ENCODE measurements at places on chromosomes 12 and 14.

DNA sequence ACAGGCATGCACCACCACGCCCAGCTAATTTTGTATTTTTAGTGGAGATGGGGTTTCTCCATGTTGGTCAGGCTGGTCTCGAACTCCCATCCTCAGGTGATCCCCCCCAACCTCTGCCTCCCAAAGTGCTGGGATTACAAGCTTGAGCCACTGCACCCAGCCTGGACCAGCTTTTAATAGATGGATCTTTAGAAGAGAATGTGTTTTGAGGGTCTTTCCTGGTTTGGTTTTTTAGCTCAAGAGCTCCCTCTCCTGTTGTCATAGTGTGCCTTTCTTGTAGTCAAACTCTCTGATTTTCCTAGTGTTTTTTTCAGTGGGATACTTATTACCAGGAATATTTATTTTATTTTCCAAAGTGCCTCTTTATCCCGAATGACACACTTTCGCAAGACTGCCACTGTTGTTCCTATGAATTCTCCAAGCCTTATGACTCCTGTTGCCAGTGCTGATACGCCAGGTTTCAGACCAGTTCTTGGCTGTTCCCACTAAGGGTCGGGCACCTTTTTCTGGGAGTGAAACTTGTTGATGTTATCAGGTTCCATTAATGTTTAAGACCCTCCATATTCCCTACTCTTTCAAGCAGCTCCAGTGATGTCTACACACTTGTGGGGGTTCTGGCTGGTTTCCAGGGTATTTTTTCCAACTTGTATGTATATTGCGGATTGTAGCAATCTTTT, 31.5 kb upstream of the LIMA1 start:
- peak; percentile 32 for DNase-seq

GRCh38 chr14:51545396-51545795, 106.3 kb upstream of the FRMD6 start:
- no peak for DNase-seq

DNA sequence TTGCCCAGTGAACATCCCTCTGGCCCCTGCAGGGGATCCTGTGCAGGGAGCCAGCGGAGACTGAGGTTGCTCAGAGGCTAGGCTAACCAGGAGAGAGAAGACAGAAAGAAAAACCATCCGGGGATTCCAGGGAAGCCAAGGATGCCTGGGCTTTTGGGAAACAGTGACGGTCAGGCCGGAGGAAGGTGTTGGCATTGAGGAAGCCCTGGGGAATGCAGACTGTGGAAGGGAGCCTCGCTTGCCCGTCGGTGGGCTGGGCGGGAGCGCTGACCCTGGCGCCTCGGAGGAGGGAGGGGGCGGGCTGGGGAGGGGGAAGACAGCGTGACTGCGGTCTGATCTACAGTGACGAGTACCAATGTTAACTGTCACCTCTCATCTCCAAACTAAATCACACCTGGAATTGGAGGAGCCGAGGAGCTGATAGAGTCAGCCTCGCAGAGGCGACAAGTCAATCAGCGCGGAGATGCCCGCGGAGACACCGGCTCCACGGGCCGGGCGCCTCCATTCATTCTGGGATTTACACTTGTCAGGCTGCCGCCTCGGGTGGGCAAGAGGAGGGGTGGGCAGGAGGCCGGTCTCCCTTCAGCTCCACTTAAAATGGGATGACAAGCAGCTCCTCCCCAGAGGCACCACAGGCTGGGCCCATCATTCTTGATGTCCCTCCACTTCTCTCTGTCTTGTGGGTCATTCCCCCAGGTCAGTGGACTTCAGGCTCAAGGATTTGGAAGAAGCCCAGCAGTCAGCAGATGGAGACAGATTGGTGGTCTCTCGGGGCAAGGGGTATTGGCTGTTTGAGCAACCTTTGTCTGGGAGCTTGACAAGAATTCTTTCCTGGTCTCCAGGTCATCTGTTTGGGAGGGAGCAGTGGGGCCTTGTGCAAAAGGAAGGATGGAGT, 20.4 kb upstream of the GPATCH2L start:
- DNase-seq = no peak

- DNase-seq = no peak
These were observed 12.4 kb upstream of the NFYB start for GRCh38 chr12:104150416-104150815.

- no peak for DNase-seq
These were observed 2.3 kb downstream of the COCH start for GRCh38 chr14:30876692-30877091.

DNA sequence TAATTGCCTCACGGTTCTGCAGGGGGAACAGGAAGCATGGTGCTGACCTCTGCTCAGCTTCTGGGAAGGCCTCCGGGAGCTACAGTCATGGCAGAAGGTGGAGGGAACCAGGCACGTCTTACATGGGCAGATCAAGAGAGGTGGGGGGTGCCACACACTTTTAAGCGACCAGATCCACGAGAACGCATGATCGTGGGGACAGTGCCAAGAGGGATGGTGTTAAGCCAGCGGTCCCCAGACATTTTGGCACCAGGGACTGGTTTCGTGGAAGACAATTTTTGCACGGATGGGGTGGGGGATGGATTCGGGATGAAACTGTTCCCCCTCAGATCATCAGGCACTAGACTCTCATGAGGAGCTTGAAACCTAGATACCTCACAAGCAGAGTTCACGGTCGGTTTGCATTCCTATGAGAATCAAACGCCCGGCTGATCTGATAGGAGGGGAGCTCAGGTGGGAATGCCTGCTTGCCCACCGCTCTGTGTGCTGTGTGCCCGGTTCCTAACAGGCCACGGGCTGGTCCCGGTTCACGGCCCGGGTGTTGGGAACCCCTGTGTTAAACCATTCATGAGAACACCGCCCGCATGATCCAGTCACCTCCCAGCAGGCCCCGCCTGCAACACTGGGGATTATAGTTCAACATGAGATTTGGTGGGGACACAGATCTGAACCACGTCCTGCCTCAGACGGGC, 96.9 kb downstream of the ADGRD1 start:
- DNase-seq = no peak

DNA sequence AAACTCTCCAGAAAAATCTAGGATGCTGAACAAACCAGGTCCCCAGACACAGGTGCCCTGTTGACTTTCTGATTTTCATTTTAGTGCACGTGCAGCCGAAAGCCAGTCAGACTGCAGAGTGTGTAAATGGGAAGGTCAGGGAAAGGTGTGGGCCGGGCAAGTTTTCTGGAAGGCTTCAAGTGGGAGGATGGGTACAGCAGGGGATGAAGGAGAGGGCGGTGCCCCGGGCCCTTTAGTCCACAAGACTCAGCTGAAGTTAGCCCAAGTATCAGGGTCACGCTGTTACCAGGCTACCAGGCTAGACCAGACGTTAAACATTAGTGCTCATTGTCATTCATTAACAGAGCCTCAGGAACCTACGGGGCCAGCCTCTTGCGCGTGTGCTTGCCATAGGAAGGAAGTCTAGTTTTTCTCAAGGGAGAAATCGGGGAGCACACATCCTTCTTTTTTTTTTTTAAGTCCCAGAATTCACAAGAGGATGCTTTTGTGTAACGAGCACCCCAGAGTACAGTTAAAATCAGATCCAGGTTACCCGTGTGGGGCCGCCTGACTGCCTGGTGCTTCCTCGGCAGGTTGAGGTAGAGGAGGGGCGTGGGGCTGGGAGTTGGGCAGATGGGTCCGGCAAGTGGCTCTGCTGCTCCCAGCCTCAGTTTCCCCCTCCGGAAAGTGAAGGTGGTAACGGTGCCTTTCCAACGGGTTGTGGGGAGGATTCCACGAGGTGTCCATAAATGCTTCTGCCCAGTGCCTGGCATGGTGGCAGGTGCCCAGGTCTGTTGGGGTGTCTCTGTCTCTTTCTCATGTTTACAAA, 19.1 kb downstream of the BCL7A start:
- no peak for DNase-seq

DNA sequence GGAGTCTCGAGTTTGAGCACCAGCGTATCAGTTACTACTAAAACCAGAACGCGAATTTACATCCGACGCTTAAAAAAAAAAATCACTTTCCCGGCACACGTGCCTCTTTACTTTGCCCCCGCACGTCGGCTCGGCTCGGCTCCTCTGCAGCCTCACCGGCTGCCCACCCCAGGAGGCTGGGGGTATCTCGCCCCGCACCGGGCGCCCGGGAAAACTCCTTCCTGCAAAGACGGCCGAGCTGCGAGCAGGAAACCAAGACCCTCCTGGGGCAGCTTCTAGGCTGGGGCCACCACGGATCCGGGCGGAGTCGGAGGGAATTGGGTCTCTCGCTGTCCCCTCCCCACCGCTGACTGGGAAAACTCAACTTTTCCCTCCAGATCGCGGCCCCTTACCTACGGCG, 610 bp downstream of the VSIG10 start:
- DNase-seq = no peak

DNA sequence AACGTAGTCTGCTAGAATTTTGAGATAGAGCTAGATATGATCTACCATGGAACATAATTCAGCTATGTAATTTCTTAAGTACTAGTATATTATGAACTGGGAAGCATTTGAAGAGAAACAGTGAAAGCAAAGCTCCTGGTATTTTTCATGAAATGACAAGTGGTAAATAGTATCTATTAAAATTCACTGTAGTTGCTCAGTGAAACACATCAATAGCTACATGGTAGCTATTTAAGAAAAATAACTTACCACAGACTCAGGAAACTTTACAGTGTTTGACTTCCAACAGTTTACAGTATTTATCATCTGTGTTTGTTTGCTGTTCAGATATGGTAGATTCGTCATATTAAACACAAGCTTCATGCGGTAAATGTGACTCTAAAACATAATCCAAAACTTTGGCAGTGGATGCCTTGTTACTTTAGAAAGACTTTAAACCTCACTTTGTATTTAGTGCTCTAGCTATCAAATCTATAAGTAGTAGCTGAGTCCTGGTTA, 25.2 kb downstream of the WNK1 start:
- no peak for DNase-seq
